ENCODE measurements at places on chromosomes 7 and 10. TPM values are rescaled to one million over a fixed set of nuclear protein-coding genes. Genes with fewer than 3 reads are reported as not detected.

DNA sequence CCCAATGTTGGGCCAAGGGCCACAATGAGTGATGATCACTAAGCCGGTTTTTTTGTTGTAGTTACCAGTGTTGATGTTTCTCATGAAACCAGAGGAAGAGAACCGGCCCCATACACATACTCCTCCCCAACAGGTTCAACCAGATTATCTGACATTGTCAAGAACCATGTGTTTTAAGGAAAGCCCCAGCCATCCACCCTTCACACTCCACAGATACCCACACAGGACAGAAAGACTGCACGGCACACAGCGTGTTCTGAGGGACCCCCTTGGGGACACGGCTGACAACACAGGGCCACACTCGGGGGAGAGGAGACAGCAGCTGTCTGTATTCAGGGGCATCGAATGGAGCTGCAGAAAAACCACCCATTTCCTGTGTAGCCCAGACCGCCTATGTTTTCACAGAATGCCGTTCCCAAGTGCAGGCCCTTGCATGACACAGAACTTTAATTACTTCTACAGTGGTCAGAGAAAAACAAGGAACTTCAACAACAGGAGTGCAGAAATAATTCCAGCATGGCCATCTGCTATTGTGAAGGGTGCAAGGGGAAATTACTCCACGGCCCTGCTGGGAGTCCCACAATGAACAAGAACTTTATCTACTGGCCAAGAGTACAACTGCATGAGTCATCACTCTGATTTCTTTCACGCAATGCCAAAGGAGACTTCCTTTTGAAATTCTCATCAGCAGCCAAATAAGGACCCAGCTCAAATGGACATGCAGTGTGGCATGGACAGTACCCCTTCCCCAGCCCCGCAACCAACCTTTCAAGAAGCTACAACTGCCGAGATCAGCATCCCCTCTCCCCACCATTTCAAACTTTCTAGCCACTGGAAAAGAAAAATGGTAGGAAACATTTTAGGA lies 2.3 kb downstream of the KLF6 start:
- DNase-seq: no peak

DNA sequence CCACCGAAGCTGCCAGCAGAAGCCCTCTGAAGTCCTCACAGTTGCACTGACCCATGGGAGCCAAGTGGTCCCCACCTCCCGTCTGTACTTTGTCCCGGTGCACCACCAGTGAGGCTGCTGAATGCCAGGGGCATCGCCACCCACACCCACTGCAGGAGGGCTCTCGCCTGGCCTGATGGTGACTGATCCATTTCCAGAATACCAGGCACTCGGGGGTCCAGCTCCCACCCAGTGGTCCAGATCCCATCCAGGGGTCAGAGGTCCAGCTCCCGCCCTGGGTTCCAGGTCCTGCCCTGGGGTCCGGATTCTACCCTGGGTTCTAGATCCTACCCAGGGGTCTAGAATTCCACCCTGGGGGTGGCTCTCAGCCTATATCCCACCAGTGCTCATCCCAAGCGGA lies 9.1 kb upstream of the JAKMIP3 start:
- no peak for DNase-seq

DNA sequence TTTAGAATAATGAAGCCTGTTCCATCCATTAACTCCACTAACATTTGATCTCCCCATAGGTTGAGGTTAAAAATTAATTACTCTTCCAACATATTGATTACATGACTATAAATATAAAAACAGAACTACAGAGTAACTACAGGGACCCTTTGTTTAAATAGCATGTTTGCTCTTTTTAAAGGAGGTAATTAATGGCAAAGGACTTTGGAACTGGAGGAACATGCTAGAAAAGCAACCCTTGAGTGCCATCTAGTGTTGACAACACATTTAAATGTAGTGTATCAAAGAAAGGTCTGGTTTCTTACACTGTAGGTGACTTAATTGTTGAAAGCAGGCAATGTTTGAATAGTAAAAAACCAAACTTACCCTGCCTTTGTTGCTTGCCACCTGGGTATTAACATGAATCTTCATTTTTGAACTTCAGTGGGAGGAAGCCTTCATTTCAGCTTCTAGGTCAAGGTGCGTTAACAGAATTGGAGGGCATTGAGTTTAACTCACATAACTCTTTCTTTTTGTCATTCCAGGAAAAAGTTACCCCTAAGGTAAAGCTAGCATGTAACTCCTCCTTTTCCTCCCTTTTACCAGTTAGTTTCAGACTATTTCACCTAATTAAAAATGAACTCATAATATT lies 52.6 kb upstream of the CAPZA2 start:
- DNase-seq: peak; percentile 78

GRCh38 chr10:127146661-127147060 lies 49.7 kb downstream of the INSYN2A start:
- no peak for DNase-seq

DNA sequence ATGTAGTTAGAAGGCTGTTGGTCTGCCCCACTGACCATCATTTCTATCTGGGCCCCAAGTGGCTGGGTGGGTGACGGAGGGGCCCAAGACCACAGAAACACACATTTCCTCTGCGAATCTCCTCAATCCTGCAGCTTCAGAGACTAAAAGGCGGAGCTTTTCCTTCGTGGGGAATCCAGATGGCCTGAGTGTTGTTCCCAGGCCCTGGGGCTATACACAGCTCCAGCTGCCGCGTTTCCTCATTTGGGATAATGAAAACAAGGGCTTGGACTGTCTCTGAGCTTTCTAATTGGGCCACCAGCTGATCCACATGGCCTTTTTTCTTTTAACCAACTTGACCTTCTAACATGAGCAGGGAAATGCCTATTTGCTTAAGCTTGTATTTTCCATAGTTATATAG lies 339.9 kb downstream of the CXCL12 start:
- no peak for DNase-seq

HPS1 gene
- 36.5 TPM for polyA plus RNA-seq
